ENCODE measurements at places on chromosomes 13 and 19.
A peak's percentile ranks its signal among the peaks of the same experiment; 100 is the strongest.

GRCh38 chr13:114146629-114147028 lies 14.2 kb upstream of the RASA3 start:
- DNase-seq = no peak

- DNase-seq = no peak
Observed at GRCh38 chr19:29576046-29576606, 30.0 kb upstream of the POP4 start.

- DNase-seq = no peak
Observed at GRCh38 chr19:49434907-49435583, 6.3 kb downstream of the SLC17A7 start.

GRCh38 chr19:17148130-17148529 lies 67.0 kb upstream of the USE1 start:
- DNase-seq = no peak

GRCh38 chr13:50889317-50889716 lies 20.3 kb upstream of the RNASEH2B start:
- DNase-seq = no peak

DNA sequence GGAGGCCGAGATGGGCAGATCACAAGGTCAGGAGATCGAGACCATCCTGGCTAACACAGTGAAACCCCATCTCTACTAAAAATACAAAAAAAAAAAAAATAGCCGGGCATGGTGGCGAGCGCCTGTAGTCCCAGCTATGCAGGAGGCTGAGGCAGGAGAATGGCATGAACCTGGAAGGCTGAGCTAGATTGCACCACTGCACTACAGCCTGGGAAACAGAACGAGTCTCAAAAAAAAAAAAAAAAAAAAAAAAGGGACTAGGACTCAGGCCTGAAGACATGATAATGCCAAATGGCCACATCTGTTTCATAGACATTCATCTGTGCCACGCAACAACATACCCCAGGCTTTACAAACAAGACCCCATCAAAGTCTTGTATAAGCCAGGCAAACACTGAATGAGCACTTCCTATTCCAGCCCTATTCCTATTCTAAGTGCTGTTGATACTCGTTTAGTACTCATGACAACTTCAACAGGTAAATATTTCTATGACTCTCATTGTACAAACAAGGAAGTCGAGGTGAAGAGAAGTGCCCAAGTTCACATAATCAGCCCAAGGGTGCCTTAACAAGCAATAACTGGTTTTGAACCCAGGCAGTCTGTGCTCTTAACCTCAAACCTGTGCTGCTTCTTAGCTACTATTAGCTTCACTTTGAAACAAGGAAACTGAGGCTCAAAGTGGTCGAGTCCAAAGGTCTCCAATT lies 1.7 kb downstream of the B9D2 start:
- no peak for DNase-seq

GRCh38 chr19:7832781-7833180 lies 2.8 kb downstream of the EVI5L start:
- DNase-seq = no peak

GRCh38 chr13:102814025-102814607 lies 15.2 kb downstream of the BIVM start:
- no peak for DNase-seq

GRCh38 chr13:29918845-29919244 lies 68.4 kb upstream of the UBL3 start:
- DNase-seq = no peak

DNA sequence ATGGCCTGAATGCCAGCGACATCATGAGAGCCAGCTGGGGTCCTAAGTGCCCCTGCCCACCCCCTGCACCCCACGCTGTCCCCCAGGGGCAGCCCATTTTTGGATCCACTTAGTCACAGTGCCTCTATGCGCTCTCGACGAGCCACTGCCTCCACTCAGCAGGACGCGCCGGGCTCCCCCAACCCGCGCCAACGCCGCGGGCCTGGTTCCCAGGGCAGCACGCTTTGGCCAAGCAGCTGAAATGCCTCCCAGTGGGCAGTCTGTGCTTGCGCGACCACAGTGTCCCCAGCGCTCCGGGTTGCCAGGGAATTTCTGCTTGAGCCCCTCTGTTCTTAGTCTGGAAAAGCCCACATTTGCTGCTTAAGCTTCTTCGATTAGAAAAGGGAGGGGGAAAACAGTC lies 39.4 kb downstream of the TMED1 start:
- no peak for DNase-seq

- no peak for DNase-seq
Observed at GRCh38 chr13:64639206-64639605, 2590.9 kb downstream of the PCDH9 start.

DNA sequence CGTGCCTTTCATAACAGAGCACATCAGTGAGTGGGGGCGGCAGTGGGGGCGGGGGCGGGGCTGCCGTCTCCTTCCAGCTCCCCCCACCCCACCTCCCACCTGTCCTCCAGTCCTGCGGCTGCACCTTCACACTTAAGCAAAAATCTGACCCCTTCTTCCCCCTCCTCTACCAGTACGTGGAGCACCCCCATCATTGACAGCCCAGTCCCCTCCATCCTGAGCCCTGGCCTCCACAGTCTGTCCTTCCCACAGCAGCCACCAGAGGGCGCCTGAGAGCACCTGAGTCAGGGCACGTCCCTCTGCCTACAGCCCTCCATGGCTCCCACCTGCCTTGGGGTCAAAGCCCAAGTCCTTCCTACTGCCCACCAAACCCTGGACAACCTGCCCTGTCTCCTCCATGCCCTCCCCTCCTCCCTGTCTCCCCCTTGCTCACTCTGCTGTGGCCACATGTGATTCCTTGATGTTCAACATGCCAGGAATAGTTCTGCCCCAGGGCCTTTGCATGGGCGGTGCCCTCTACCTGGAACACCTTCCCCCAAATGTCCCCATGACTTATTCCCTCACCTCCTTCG lies 4.0 kb downstream of the EBI3 start:
- DNase-seq = no peak

DNA sequence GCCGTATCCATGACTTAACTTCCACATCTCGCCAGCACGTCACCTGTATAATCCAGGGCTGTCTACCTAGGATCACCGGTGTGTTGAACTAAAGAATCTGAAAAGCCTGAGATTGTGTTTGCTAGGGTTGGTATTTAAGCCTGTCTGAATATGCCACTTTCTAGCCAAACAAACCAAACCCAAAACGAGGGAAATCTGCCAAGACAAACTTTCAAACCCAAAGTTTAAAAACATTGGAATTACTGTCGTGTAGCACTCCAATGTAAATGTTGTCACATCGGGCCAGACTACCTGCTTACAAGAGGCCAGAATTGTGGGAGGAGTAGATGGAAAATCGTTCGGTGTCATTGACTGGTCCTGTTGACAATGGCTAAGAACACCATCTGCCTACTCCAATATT lies 747.8 kb downstream of the EFNB2 start:
- no peak for DNase-seq

- DNase-seq = no peak
Observed at GRCh38 chr13:100089465-100090032, 656 bp downstream of the PCCA start.

GRCh38 chr19:4713384-4713951 lies 10.2 kb downstream of the DPP9 start:
- no peak for DNase-seq

DNA sequence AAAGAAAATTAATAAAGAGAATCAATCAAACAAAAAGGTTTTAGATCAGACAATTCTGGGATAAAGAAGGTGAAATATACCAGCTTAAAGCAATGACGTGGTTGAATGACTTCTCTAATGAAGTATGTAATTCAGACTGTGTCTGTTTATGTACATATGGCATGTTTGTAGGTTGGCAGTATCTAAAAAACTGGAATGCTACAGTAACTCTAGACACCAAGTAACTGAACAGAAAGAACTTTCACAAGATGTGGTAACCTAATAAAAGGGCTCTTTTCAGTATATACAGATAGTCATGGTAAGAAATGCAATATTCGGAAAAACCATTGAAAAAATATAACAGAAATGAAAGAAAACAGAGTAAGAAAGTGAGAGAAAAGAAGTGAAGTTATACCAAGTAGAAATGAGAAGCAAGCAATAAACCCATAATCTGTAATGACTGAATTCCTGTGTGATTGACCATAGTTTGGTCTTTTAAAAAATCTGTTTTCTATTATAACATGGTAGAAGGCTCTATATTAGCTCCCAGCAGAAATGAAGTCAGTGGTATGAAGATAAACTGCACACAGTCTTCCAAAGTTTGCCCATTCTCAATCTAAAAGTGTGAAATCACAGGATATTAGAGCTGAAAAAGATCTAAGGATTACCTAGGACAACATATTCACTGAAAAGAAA lies 31.4 kb downstream of the ELF1 start:
- no peak for DNase-seq

DNA sequence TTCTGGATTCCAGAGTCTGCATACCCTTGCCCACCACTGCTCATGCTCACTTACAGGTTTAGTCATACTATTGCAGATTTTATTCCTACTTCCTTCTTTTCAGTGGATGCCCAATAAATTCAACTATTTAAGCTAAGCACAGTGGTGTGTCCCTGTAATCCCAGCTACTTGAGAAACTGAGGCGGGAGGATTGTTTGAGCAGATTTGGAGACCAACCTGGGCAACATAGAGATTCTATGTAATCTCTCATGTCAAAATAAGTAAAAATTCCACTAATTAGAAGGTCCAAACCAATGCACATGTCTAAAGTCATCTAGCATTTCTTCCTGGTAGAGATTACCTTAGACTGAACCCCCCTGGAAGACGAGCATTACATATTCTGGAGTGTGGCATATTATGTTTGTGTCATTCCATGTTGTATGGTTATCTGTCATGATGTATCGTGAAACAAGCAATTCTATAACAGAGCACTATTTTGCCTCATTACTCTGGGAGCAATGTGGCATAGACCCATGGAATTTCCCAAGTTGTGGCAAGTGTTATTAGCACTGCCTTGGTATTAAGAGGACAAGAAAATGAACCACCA lies 8.3 kb downstream of the HMGB1 start:
- DNase-seq = no peak

DNA sequence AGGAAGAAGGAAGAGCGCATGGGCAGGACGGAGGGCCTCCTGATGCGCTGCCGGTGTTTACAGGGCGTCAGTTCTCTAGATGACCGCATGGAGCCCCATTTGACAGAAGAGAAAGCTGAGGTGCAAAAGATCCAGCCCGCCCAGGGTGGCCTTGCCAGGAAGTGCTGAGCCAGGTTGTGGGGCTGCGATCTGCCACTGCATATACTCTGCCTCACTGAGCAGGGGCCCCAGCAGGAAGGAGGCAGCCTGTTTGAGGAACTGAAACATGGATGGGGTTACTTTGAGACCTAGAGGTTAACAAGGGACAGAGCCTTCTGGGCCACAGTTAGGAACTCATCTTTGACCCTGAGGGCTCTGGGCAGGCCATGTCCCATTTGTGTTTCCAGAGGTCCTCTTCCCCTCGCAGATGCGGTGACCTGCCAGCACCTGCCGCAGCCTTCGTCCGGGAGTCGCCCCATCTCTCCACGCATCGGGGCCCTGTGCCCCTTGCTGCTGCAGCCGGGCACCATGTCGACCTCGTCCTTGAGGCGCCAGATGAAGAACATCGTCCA lies 3.2 kb downstream of the EPN1 start:
- DNase-seq = peak; percentile 79

- no peak for DNase-seq
Observed at GRCh38 chr13:65188721-65189120, 2041.4 kb downstream of the PCDH9 start.

- no peak for DNase-seq
Observed at GRCh38 chr13:66835040-66835628, 395.0 kb downstream of the PCDH9 start.

DNA sequence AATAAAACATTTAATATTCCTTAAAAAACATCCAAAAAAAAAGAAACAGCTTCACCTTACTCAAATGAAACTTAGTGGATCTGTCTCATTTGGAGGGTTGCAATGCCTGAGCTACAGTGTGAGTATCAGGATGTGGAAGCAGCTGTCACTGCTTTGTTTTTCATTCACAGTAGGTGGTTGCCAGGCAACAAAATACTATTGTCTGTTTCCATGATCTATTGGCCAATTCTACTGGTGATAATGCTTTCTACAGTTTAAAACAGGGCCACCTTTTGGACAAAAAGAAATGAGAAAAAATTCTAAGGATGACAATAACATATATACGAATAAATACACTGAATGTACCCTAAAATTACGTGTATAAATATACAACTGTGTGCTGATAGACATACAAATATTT lies 3.0 kb downstream of the ENOX1 start:
- no peak for DNase-seq

GRCh38 chr19:19551853-19552192 lies 13.8 kb downstream of the CILP2 start:
- DNase-seq = no peak

DNA sequence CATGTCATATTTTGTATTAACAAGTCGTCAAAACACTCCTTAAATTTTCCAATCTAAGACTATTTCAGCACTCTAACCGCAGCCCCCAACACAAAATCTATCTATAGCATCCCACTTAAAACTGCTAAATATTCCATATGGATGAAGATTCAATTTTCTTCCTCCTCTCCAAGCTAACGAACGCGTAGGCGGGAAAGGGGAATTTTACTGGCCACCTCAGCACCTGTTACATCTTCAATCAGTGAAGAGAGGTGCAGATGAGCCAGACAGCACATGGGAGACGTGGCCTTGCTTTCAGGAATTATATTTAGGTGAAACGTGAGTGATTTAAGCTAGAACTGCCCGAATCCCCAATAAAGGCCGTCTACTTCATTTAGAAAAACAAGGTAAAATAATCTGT lies 1.1 kb downstream of the RBM26 start:
- no peak for DNase-seq

DNA sequence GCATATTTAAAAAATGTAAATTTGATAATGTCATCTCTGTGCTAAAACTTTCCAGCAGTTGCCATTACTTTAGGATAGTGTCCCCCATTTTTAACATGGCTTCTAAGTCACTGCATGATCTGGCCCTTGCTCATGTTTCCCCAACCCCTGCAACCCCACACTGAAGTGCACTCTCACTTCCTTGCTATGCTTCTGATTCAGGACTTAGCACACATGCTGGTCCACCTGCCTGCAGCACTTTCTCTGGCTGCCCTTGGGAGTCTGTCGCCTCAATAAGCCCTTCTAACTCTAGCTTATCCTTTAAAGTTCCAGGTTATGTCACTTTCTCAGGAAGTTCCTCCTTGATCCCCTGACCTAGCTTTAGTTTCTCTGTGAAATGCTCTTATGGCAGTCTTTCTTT lies 241.0 kb downstream of the POSTN start:
- no peak for DNase-seq

- no peak for DNase-seq
Observed at GRCh38 chr13:48400850-48401291, 12.0 kb downstream of the LPAR6 start.

GRCh38 chr19:57789288-57789687 lies 19.8 kb downstream of the ZNF586 start:
- DNase-seq = no peak
